ENCODE measurements at places on chromosomes 5 and 9. TPM values are rescaled to one million over a fixed set of nuclear protein-coding genes. Genes with fewer than 3 reads are reported as not detected.

GRCh38 chr5:16791036-16791705 lies 144.9 kb downstream of the MYO10 start:
- no peak for DNase-seq

DNA sequence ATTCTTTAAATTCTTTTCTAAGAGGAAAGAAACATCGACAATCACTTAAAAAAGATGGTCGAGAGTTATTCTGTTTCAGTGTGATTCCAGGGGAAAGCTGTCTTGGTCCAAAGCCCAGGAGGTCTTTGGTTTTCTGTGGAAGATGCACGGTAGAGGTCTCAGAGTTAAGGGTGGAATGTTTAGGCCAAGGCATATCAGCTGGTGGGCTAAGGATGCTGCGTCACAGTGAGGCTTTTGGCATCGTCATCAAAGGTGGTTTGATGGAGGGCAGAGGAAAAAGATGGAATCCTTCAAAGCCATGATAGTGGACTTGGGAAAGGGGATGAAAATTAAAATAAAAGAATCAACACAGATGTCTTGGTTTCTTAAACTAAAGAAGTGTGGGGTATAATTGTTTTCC lies 137.3 kb upstream of the ANKH start:
- no peak for DNase-seq

DNA sequence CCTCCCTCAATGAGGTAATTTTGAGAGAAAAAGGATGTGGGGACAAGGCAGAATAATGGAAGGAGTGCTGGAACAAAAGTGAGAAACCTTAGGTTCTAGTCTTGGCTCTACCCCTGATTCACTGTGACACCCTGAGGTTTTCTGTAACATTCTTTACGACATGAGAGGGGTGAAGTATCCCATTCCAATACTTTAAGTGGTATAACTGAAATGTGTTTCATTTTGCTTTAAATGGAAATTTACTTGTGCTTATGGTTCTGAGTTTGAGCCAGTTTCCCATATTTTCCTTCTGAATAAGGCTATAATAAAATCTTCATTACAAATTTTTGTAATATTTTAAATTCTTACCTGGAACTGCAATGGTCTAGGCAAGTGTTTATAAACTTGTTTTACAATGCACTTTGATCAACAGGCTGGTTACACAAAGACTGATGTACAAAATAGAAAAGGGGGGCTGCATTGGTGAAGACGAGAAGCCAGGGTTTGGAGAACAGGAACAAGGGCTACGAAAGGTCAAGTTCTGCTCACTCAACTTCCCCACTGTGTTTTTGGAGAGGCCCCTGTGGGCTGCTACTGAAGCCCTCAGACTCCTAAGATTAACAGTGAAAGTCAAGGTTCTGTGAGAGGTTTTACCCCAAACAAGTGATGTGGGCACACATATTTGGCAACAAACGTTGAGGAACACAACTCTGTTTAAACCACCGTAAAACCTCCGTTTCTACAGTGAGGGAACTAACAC lies 171.9 kb upstream of the ELL2 start:
- no peak for DNase-seq

- peak; percentile 81 for DNase-seq
Observed at GRCh38 chr5:142325725-142326479, 1.1 kb upstream of the SPRY4 start.

The PCDHGA8 gene
- 10.1 TPM for total RNA-seq

DNA sequence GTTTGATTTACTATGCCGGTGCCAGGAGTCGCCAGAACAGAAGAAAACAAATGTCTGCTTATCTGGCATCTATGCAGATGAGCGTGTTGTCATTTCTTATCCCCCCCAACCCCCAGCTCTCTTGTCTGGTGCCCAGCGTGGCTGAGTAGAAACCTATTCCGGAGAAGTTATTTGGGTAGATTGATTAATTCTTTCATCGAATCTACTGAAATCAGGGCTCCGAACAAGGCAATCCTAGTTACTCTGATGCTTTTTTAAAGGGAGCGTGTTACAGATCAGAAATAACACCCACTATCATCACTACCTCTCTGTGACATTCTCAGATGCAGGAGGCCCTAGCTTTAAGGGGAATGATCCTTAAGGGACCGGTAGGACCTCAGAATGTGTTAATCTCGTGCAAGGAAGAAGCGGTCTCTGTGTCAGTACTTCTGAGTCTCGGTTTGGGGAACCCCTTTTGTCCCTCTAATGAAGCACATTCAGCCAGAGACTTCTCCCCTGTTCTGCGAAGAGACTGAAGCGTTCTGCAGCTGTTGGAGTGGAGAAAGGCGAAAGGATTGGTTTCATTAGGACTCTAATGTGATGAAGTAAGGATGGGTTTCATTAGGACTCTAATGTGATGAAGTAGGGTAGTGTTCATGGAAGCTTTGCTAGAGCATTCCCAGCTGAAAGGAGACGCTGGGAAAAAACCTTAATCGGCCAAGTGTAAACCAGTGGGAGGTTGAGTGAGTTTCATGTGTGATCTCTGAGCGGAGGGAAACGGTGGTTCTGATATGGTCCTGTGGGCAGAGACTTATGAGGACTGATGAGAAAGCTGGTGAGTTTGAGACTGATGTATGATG lies 1.5 kb downstream of the PIP5K1B start:
- no peak for DNase-seq

- peak; percentile 51 for DNase-seq
Observed at GRCh38 chr5:54547711-54548250, 30.2 kb downstream of the SNX18 start.

Data from Right ventricle myocardium superior (tissue), 1 donor.